ENCODE measurements at places on chromosomes 12 and 14. TPM values are rescaled to one million over a fixed set of nuclear protein-coding genes. Genes with fewer than 3 reads are reported as not detected.

TPH2 gene
- total RNA-seq: not detected

ESPL1 gene
- 6.7 TPM for total RNA-seq

SLCO1B1 gene
- total RNA-seq: not detected

EPS8 gene
- 157 TPM for total RNA-seq

GPRC5D gene
- total RNA-seq: not detected

GUCY2C gene
- total RNA-seq: 0.11 TPM

FITM1 gene
- 11.4 TPM for total RNA-seq

ZNF268 gene
- total RNA-seq: 55.0 TPM

BCAT1 gene
- total RNA-seq: 66.6 TPM

TAS2R20 gene
- 20.5 TPM for total RNA-seq

ADAMTS20 gene
- 1.6 TPM for total RNA-seq

SPTSSA gene
- total RNA-seq: 28.6 TPM

TAS2R46 gene
- total RNA-seq: 15.8 TPM

P2RX7 gene
- 4.0 TPM for total RNA-seq

CCNB1IP1 gene
- 72.0 TPM for total RNA-seq

GARIN6 gene
- total RNA-seq: not detected

TTLL5 gene
- total RNA-seq: 53.1 TPM

EPYC gene
- not detected for total RNA-seq

SLC6A12 gene
- total RNA-seq: 4.0 TPM

DGKA gene
- total RNA-seq: 35.2 TPM

OR4E2 gene
- not detected for total RNA-seq

ACIN1 gene
- 155 TPM for total RNA-seq

A2M gene
- 182 TPM for total RNA-seq

LRFN5 gene
- 28.9 TPM for total RNA-seq

POTEG gene
- not detected for total RNA-seq

KRT73 gene
- total RNA-seq: not detected

EIF2B2 gene
- 37.4 TPM for total RNA-seq

C12orf56 gene
- total RNA-seq: 4.0 TPM

NUAK1 gene
- 27.2 TPM for total RNA-seq

KLRB1 gene
- 0.77 TPM for total RNA-seq

VDR gene
- total RNA-seq: 0.88 TPM

C12orf54 gene
- not detected for total RNA-seq

SLC8A3 gene
- total RNA-seq: 12.2 TPM

KCNK13 gene
- total RNA-seq: 1.4 TPM

ACOT6 gene
- not detected for total RNA-seq

DDN gene
- 1.0 TPM for total RNA-seq

KRT77 gene
- 1.2 TPM for total RNA-seq

TSHR gene
- 0.88 TPM for total RNA-seq

GPRC5A gene
- total RNA-seq: 6.4 TPM

DEGS2 gene
- 2.1 TPM for total RNA-seq

BCL7A gene
- 31.6 TPM for total RNA-seq

TSPAN8 gene
- 1.4 TPM for total RNA-seq

SPIC gene
- not detected for total RNA-seq

COX8C gene
- total RNA-seq: not detected

BCL2L14 gene
- total RNA-seq: not detected

FAM177A1 gene
- 32.1 TPM for total RNA-seq

KRT2 gene
- not detected for total RNA-seq

RAB2B gene
- 45.2 TPM for total RNA-seq

SRRM4 gene
- 21.8 TPM for total RNA-seq

LTB4R2 gene
- total RNA-seq: 6.9 TPM

LACRT gene
- total RNA-seq: 5.8 TPM

KCNMB4 gene
- 12.3 TPM for total RNA-seq
